ENCODE measurements at places on chromosomes 5 and 9. TPM values are rescaled to one million over a fixed set of nuclear protein-coding genes. Genes with fewer than 3 reads are reported as not detected.

GRCh38 chr5:149062371-149063016 is 368 bp downstream of the SH3TC2 start:
- H3K27me3 ChIP-seq: no peaks in the 10 kb centered on the region
- no peak for DNase-seq
- no peak overlapping the region for H3K27ac ChIP-seq
- peaks cover 15% of the 10 kb centered on the region for H3K4me1 ChIP-seq

GRCh38 chr9:122100756-122101155 is 7.6 kb upstream of the TTLL11 start:
- DNase-seq: no peak
- no peak overlapping the region for H3K27ac ChIP-seq
- H3K4me1 ChIP-seq: peaks cover 8% of the 10 kb centered on the region
- peaks cover 6% of the 10 kb centered on the region for H3K27me3 ChIP-seq

DNA sequence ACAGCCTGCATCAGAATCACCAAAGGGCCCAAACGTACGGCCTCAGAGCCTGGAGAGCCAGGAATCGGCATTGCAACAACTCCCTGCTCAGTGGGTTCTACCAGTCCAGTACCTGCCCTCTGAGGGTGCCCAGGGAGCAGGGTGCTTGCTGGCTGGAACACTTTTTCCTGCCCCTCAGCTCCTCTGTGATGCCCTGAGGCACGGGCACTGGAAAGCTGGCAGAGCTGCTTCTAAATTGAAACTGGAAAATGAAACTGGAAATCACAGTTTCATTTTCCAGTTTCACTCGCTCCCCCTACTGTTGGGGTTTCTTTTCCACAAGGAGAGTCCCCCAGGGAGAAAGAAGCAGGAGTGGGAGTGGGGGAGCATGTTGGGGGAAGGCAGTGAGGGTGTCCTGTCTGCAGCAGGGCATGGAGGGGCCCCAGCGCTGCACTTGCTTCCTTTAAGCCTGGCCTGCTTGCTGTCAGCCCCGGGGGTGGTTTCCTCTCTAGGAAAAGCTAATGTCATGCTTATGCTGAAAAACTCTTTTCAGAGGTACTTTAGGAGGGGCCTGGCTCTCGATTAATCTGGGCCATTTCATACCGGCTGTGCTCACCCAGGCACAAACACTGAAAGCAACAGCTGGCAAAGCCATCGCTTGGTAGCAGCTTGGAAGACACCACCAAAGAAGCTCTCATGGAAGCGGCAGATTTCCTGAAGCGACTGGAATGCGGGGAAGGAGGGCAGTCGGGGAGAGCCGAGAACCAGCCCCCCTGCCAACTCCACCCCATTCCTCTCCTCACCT is 26.2 kb downstream of the IRF1 start:
- H3K27me3 ChIP-seq: peaks cover 2% of the 10 kb centered on the region
- no peak for DNase-seq
- H3K4me1 ChIP-seq: peaks cover 34% of the 10 kb centered on the region
- no peak overlapping the region for H3K4me3 ChIP-seq
- no peak overlapping the region for H3K27ac ChIP-seq
- H3K36me3 ChIP-seq: peaks cover 8% of the 10 kb centered on the region

- DNase-seq: peak; percentile 25
- H3K4me1 ChIP-seq: peaks cover 19% of the 10 kb centered on the region
- no peaks in the 10 kb centered on the region for H3K36me3 ChIP-seq
- no peak overlapping the region for H3K27ac ChIP-seq
Observed at GRCh38 chr5:16558984-16559629, 57.7 kb downstream of the RETREG1 start.

GRCh38 chr5:149800633-149801032 is 70.5 kb downstream of the PPARGC1B start:
- no peaks in the 10 kb centered on the region for H3K36me3 ChIP-seq
- no peak overlapping the region for H3K27ac ChIP-seq
- no peak for DNase-seq
- no peaks in the 10 kb centered on the region for H3K27me3 ChIP-seq

DNA sequence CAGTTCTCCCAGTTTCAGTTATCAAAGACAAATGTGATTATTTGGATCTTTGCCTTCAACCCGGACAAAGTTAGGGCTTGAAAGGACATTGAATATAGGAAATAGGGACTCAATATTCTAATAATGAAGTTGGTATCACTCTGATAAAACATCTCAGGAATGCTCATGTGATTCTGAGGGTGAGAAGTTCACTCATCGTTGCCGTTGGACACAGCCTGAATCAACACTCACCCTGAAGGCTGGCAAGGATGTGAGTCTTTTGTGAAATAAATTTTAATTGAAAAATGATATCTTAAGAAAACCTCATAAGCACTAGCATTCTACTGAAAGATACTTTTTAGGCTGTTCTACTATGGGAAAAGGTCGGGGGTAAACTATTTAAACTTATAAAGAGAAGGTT is 44.8 kb upstream of the C9orf72 start:
- no peaks in the 10 kb centered on the region for H3K4me1 ChIP-seq
- no peak overlapping the region for H3K27ac ChIP-seq
- no peak for DNase-seq
- no peak overlapping the region for H3K4me3 ChIP-seq
- H3K27me3 ChIP-seq: peaks cover 5% of the 10 kb centered on the region

- no peak overlapping the region for H3K27ac ChIP-seq
- no peaks in the 10 kb centered on the region for H3K4me1 ChIP-seq
- peak; percentile 88 for DNase-seq
- no peak overlapping the region for H3K4me3 ChIP-seq
- H3K36me3 ChIP-seq: peaks cover 16% of the 10 kb centered on the region
- H3K27me3 ChIP-seq: no peaks in the 10 kb centered on the region
Observed at GRCh38 chr5:151115272-151115905, 34.6 kb upstream of the TNIP1 start.

DNA sequence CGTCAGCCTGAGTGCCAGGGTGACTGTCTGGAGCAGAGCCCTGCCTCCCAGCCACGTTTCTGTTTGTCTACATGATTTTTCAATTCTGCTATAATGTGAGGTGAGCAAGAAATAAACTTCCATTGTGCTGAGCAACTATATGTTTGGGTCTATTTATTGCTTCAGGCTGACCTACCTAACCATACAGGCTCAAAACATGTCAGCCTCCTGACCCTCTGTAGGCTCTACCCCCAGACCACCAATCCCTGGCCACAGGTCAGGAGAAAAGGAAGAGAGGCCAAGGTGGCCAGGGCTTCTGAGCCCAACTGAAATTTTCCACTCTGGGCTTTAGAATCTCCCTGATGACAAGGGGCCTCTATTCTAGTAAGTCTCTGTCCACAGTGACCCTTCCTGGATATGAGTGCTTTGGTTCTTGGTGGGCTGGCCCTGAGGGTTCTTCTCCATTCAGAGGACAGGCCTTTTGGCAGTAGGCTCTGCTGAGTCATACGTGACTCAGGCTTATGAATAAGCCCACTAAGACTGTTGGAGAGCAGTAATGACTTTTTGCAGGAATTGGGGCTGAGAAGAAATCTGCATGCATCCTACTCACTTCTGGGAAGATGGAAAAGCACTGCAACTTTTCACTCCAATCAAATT is 117.2 kb upstream of the TBCA start:
- no peak for DNase-seq
- H3K27ac ChIP-seq: peak overlapping the region; percentile 37
- H3K36me3 ChIP-seq: no peaks in the 10 kb centered on the region
- no peak overlapping the region for H3K4me3 ChIP-seq
- H3K4me1 ChIP-seq: no peaks in the 10 kb centered on the region
- no peaks in the 10 kb centered on the region for H3K27me3 ChIP-seq

GRCh38 chr9:6703898-6704639 is 53.7 kb upstream of the KDM4C start:
- peak; percentile 91 for DNase-seq
- peaks cover 8% of the 10 kb centered on the region for H3K4me1 ChIP-seq
- H3K4me3 ChIP-seq: peak overlapping the region; percentile 81
- H3K36me3 ChIP-seq: peaks cover 11% of the 10 kb centered on the region
- no peaks in the 10 kb centered on the region for H3K27me3 ChIP-seq

DNA sequence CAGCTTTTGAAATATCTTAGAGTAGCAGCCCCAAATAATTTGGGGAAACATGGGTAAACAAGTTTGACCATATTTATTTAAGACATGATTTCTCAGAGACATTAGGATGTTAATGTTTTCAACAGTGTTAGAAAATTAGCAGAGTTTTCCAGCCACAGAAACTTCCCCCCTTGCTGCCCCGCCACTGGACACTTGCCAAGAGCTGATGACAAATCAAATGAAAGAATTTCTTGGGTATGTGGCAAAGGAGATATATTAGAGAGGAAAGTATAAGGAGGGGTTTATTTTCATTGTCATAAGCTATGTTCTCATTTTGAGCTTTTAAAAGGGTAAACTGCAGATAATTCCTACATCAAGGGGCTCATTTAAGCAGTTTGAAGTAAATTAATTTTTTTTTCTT is 15.9 kb downstream of the GABRA1 start:
- H3K36me3 ChIP-seq: no peaks in the 10 kb centered on the region
- H3K4me3 ChIP-seq: no peak overlapping the region
- H3K27ac ChIP-seq: no peak overlapping the region
- H3K27me3 ChIP-seq: no peaks in the 10 kb centered on the region

- H3K4me3 ChIP-seq: no peak overlapping the region
- peaks cover 39% of the 10 kb centered on the region for H3K4me1 ChIP-seq
- H3K36me3 ChIP-seq: no peaks in the 10 kb centered on the region
- H3K27me3 ChIP-seq: no peaks in the 10 kb centered on the region
- no peak for DNase-seq
Observed at GRCh38 chr5:72160329-72160728, 53.1 kb downstream of the MAP1B start.

GRCh38 chr9:132008855-132009812 is 70.5 kb downstream of the MED27 start:
- peaks cover 3% of the 10 kb centered on the region for H3K36me3 ChIP-seq
- H3K4me1 ChIP-seq: peaks cover 51% of the 10 kb centered on the region
- no peaks in the 10 kb centered on the region for H3K27me3 ChIP-seq
- no peak overlapping the region for H3K4me3 ChIP-seq
- DNase-seq: no peak

FOXD4L6 gene
- not detected for total RNA-seq

PALM2AKAP2 gene
- total RNA-seq: 7.0 TPM

GARIN3 gene
- total RNA-seq: not detected

CER1 gene
- total RNA-seq: 4.1 TPM

RGS14 gene
- total RNA-seq: 74.6 TPM

ABL1 gene
- 89.1 TPM for total RNA-seq

FYB1 gene
- 0.52 TPM for total RNA-seq

DDX4 gene
- total RNA-seq: 0.32 TPM

ACOT12 gene
- not detected for total RNA-seq

RPP25L gene
- 35.9 TPM for total RNA-seq
